Stimulated activated CD8-positive, alpha-beta memory T cell treated with anti-CD3 and anti-CD28 coated beads, Interleukin-4, amount 100 ng/mL, for 24 hours (primary cell): ENCODE measurements at places on chromosomes 5 and 9.

DNA sequence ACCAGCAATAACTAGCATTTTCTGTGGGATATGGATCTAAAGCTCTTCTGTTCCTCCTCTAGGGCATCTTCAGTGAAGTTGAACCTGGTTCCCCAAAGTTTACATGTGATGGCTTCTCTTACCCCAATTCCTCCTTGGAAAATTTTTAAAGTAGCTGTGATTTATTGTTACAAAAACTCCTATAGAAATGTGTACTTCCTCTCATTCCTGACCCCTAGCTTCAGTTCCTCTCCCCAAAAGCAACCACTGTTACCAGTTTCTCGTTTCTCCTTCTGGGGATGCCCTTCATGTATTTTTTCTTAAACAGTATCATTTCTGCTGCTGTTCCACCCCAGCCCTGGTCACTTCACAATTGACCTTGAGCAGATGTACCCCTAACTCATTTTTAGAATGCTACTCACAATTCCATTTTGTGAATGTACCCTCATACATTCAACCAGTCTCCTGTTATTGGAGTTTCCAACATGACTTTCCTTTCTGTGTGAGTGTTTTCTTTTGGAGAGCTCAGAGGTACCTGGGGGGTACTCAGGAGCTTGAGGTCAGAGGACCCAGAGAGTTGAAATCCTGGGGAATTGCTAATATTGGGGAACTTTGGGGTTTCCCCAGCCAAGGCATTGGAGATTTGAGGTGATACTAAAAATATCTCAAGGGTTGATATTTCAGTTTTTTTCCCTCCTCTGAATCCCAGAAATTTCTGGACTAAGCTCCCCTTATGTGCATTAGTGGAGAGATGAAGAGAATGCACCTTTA, 18.6 kb upstream of the GLRX start:
- DNase-seq = no peak

- DNase-seq = no peak
Observed at GRCh38 chr5:155750571-155750970, 576.4 kb upstream of the SGCD start.

DNA sequence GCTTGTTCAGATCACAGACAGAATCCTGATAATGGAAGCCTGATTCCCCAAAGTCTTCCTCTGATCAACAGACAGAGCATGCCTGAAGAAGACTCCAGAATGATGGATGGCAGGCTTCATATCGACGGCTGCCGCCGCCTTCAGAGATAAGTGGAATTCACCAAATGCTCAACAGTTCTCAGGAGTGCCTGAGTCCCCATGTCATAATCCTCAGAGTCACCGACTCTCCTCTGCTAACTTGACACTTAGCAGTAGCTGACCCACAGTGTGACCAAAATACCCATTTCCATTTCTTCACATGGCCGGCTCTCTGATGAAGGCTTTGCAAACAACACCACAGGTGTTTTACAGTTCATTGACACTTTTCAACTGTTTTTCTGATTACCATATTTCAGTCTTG, 58.7 kb downstream of the PRDM6 start:
- DNase-seq = no peak

- no peak for DNase-seq
Observed at GRCh38 chr5:145965804-145966203, 29.4 kb downstream of the SH3RF2 start.

DNA sequence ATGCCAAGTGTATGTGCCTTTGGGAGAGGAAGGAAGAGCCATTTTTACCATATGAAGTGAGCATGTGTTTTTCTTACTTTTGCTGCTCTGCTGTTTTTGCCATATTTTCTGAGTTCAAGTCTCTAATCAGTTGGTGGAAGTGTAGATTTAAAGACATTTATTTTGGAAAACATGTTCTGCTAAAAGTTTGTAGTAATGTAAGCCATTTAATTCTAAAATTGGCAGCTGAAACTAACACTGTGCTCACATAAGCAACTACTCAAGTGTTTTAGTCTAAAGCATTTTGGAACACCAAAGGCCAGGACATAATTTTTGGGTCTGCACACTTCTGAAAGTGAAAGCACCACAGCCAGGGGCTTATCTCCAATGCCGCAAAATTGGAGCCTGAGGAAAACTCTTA, 363.4 kb upstream of the ZNF608 start:
- no peak for DNase-seq

GRCh38 chr5:29796013-29796412, 1397.5 kb upstream of the CDH6 start:
- DNase-seq = no peak

- DNase-seq = no peak
Observed at GRCh38 chr5:82942083-82942881, 134.9 kb downstream of the TMEM167A start.
